ENCODE measurements at places on chromosomes 6 and 20. TPM values are rescaled to one million over a fixed set of nuclear protein-coding genes. Genes with fewer than 3 reads are reported as not detected.

GRCh38 chr20:2368621-2369020 lies 12.1 kb upstream of the TGM6 start:
- no peak overlapping the region for H3K27ac ChIP-seq
- DNase-seq: no peak
- no peak overlapping the region for H3K4me3 ChIP-seq
- H3K27me3 ChIP-seq: no peaks in the 10 kb centered on the region
- no peaks in the 10 kb centered on the region for H3K4me1 ChIP-seq
- H3K36me3 ChIP-seq: no peaks in the 10 kb centered on the region

- DNase-seq: no peak
- no peaks in the 10 kb centered on the region for H3K36me3 ChIP-seq
- H3K27ac ChIP-seq: no peak overlapping the region
- H3K4me1 ChIP-seq: no peaks in the 10 kb centered on the region
- H3K27me3 ChIP-seq: peaks cover 32% of the 10 kb centered on the region
Observed at GRCh38 chr6:39051399-39052122, 3.0 kb downstream of the GLP1R start.

DNA sequence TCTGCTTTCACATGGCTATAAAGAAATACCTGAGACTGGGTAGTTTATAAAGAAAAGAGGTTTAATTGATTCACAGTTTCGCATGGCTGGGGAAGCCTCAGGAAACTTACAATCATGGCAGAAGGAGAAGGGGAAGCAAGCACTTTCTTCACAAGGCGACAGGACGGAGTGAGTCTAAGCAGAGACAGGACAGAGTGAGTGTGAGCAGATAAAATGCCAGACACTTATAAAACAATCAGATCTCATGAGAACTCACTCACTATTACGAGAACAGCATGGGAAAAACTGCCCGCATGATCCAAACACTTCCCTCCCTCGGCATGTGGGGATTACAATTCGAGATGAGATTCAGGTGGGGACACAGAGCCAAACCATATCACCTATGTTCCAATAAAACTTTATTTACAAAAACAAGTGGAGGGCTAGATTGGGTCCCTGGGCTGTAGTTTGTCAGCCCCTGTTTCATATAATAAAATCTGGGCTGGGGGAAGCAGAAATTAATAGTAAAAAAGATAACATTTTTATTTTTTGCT lies 37.1 kb upstream of the CTAGE9 start:
- no peaks in the 10 kb centered on the region for H3K36me3 ChIP-seq
- H3K4me1 ChIP-seq: no peaks in the 10 kb centered on the region
- H3K27me3 ChIP-seq: no peaks in the 10 kb centered on the region
- H3K4me3 ChIP-seq: no peak overlapping the region
- DNase-seq: no peak

- no peak for DNase-seq
- no peaks in the 10 kb centered on the region for H3K36me3 ChIP-seq
- H3K27ac ChIP-seq: no peak overlapping the region
- no peak overlapping the region for H3K4me3 ChIP-seq
Observed at GRCh38 chr6:14703586-14703985, 542.3 kb upstream of the JARID2 start.

GRCh38 chr6:21176197-21176596 lies 417.4 kb upstream of the SOX4 start:
- H3K4me1 ChIP-seq: no peaks in the 10 kb centered on the region
- no peak overlapping the region for H3K27ac ChIP-seq
- H3K4me3 ChIP-seq: no peak overlapping the region

GRCh38 chr6:50128420-50129005 lies 78.8 kb upstream of the DEFB112 start:
- no peaks in the 10 kb centered on the region for H3K4me1 ChIP-seq
- H3K27me3 ChIP-seq: no peaks in the 10 kb centered on the region
- no peak overlapping the region for H3K27ac ChIP-seq
- no peaks in the 10 kb centered on the region for H3K36me3 ChIP-seq

DNA sequence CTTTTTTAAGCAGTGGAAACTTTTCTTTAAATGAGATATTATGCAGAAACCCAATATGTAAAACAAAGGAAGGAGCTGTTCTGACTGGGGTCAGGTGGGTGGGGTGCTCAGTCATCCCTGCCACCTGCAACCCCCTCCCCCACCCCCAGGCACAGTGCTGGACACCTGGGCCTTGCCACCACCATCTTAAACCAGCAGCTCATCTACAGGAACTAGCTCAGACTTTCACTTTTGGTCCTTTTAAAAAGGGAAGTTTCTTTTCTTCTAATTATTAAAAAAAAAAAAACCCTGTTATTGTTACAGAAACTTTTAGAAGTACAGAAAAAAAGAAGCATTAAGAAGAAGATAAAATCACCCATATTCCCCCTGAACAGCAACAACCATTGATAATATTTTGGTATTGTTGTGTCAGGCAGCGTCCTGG lies 37.1 kb downstream of the PPP1R16B start:
- H3K36me3 ChIP-seq: peaks cover 7% of the 10 kb centered on the region
- peaks cover 6% of the 10 kb centered on the region for H3K4me1 ChIP-seq
- H3K4me3 ChIP-seq: no peak overlapping the region
- no peaks in the 10 kb centered on the region for H3K27me3 ChIP-seq
- DNase-seq: no peak

GSTA3 gene
- not detected for total RNA-seq

SAMD5 gene
- total RNA-seq: 0.88 TPM

SGK2 gene
- 0.60 TPM for total RNA-seq

SLC35F1 gene
- total RNA-seq: 2.9 TPM

ZNF133 gene
- 7.9 TPM for total RNA-seq

CYP24A1 gene
- total RNA-seq: not detected
